ENCODE measurements at places on chromosomes 3 and 15.

- no peak for DNase-seq
Observed at GRCh38 chr15:74903676-74904075, 3.0 kb downstream of the FAM219B start.

DNA sequence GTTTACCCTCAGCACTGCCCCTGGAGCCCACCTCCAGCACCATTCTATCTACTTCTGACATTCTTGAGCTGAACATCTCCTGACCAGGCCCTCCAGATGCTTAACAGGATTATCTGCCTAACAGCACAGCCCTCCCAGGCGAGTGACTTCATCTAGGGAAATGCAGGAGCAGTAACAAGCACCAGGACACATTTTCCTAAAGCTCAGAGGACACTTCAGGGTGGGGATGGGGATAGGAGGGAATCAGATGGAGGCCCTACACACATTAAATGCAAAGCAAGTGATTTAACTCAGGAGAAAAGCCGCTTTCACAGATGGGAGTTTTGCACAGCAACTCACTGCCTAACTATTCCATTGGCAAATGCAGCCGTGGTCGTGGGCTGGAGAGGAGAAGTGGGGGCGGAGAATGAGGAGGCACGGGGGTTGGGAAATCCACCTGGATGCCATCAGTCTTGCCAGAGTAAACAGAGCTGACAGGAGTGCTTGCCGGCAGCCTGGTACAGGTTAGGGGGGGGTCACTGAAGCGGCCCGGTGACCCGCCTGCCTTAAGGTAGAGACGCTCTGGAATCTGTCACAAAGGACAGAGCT, 21.3 kb upstream of the BNC1 start:
- DNase-seq, result no peak

DNA sequence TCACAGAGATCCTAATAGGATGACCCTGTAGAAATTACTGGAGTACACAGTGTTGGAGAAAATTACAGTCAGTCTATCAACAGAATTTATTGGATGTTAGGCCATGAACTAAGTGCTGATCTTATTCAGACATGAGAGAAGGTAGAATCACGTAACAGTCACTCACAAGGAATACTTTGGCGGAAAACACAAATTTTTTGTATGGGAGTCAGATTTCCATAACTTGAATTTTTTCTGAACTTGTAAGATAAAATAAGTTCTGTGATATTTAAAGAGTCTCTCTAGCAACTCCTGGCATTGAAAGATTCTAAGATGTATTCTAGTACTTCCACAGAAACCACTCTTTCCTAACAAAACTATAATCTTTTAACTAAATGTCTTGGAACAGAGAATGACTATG, 178.8 kb upstream of the MME start:
- no peak for DNase-seq

GRCh38 chr3:47004369-47005211, 25.1 kb downstream of the NBEAL2 start:
- no peak for DNase-seq

DNA sequence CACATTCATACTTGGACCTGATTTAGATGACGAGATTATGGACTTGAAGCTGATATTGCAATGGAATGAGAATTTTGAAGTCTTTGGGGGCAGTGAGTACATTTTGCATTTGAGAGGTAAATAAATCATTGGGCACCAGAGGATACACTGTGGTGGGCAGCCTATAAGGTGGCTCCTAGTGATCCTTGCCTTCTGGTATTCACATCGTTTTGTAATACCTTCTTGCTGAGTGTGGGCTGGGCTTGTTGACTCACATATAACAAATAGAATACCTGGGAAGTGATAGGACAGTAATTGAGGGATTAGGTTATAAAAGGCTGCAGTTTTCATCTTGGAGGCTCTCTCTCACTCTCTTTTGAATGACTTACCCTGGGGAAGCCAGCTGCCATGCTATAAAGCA, 605.5 kb upstream of the KCNMB2 start:
- DNase-seq, result no peak

GRCh38 chr3:154334973-154335420, 10.7 kb upstream of the DHX36 start:
- no peak for DNase-seq

GRCh38 chr3:66441129-66441528, 59.7 kb downstream of the LRIG1 start:
- no peak for DNase-seq

DNA sequence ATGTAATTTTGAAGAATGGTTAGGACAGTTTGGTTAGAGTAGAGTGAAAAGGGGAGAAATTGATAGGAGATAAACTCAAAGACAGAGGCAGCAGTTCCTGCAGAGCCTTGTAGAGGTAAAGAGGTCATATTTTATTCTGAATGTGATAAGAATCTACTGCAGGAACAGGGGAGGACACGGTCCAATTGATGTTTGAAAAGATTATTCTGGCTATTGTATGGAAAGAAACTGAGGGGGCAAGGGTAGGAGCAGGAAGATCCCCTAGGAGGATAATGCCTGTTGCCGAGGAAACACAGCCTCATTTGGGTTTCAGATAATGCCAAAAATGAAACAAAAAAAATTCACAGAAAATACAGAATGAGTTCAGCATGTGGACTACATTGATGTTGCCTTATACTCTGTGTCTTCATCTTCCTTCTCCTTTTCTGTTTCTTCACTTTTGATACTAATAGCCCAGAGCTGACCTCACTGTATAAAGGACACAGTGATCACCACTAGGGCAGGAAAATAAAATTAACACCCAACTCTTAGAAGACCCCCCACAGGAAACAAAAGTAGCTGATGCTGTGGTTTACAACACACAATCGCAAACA, 454.6 kb upstream of the UBE2E2 start:
- no peak for DNase-seq

DNA sequence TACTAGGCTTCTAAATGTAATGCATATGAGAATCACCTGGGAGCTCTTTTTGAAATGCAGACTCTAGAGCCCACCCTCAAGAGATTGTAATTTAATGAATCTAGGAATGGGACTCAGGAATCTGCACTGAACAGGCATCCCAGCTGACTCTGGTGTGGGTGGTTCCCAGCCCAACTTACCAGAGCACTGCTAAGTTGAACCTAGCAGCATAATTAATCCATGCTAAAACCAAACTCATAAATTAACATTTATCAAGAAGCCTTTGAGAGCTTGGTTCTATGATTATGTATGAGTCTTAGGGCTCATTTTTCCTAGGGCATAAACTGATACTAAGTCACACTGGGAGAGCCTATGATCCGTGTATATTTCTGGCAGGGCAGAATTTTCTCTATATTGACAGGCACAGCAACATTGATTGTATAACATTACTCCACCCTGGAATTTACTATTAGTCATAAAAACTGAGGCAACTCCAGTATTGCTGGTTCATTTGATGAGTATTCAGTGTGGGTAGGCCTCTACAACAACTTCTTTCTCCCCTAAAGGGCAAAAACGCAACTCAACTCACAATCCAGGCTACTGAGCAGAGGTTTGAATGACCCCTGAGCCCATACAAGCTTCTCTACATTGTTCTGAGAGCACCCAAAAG, 10.7 kb upstream of the CSTA start:
- DNase-seq, result no peak

DNA sequence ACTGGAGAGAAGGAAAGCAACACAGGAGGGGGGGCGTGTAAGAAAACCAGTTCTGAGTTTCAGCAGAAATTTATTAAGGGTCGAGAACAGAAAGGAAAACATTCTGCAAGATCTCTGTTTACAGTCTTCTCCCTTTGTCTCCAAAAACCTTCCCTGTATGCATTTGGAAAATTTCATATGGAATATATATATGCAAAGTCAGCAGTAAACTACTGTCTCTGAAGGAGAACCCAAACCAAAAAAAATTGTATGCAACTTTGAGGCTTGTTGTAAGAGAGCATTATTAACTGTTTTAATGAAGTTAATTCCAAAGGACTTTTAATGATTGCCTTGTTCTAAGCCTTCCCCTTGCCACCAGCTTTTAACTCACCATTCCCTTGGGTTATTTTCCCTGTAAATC, 238.2 kb upstream of the GPR149 start:
- no peak for DNase-seq

GRCh38 chr3:30742796-30743619, 136.6 kb downstream of the TGFBR2 start:
- DNase-seq, result no peak

GRCh38 chr3:143810166-143810952, 37.9 kb downstream of the SLC9A9 start:
- DNase-seq, result no peak

DNA sequence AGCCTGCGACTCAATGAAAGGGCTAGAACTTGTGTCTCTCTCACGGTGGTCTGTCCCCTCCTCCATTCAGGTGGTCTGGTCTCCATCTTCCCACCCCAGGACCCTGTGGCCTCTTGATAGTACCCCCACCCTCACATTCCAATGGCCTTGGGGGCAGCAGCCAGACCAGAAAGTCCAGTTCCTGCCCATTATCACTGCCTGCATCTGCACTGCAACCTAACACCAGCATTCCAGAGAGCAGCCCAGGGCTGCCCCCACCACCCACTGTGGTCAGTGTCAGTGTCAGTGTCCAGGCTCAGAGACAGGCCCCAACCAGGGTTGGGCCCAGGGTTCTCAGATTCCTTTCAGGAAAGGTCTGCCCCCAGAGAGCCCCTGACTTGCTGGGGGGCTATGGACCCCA, 12.6 kb downstream of the IGDCC3 start:
- no peak for DNase-seq

DNA sequence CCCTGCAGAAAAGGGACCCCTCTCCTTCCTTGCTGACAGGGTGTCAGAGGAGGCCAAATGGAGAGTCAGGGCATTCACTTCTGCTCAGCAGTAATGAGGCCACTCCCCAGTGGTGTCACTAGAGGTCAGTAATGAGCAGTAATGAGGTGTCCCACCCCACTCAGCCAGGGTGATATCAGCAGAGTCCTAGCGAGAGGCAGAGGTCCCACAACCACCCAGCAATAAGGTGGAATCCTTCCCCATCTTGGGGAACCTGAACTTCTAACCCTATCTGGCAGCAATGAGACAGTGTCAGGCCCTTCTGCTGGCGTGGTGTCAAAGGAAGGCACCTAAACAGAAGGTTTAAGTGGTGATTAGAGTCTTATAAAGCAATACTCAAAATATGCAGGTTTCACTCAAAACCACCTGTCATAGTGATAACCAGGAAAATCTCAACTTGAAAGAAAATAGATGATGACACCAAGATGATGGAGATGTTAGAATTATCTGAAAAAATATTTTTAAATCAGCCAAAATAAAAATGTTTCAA, 12.9 kb downstream of the OCA2 start:
- peak; percentile 65 for DNase-seq

DNA sequence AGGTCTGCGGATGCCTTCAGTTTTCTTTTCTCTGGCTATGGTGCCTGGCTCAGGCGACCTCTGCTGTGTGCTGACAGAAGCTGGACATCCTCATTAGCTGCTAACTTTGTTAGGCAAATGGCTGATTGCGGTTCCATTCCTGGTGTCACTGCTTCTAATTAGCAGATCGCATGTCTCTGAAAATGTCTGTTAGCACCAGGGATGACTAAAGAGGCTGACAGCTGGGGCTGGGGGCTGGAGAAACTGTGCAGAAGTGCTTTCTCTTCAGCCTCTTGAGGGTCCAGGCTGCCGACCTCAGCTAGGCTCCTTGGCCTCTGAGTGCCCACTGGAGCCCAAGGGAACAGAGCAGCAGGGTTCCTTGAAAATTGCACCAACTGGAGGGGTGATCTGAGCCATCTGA, 39.3 kb downstream of the CHCHD6 start:
- DNase-seq, result no peak
